Stimulated activated naive CD8-positive, alpha-beta T cell treated with anti-CD3 and anti-CD28 coated beads, Interleukin-15, amount 100 ng/mL, for 72 hours (primary cell): ENCODE measurements at places on chromosomes 7 and 10.

DNA sequence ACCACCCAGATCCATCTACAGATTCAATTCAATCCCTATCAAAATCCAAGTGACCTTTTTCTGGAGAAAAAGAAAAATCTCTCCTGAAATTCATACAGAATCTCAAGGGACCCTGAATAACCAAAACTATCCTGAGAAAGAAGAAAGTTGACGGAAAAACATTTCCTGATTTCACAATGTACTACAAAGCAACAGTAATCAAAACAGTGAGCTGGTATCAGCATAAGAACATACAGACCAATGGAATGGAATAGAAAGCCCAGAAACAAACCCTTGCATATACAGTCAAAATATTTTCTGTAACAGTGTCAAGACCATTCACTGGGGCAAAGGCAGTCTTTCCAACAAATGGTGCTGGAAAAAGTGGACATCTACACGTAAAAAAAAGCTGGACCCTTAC, 89.9 kb downstream of the JMJD1C start:
- DNase-seq, result no peak

- DNase-seq, result no peak
Measured at GRCh38 chr10:16776896-16777295, 40.3 kb downstream of the RSU1 start.

- no peak for DNase-seq
Measured at GRCh38 chr10:33674986-33675599, 340.6 kb upstream of the NRP1 start.

DNA sequence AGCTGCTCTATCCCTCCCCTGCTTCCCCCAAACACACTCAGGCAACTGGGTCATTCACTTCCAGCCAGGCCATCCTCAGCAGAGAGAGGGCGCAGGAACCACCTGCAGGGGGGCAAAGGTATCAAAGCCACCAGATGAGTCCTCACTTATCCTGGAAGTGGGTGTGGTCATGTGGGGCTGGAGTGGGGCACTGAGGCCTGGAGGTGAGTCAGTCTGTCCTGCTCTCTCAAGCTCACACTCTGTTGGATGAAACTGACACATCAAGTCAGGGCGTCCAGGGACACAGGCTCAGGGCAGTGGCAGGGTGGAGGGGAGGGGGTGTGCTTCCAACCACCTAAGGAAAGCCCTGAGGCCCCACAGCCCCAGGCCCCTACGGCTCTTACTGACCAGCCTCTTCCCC, 8.0 kb upstream of the ELFN1 start:
- no peak for DNase-seq

DNA sequence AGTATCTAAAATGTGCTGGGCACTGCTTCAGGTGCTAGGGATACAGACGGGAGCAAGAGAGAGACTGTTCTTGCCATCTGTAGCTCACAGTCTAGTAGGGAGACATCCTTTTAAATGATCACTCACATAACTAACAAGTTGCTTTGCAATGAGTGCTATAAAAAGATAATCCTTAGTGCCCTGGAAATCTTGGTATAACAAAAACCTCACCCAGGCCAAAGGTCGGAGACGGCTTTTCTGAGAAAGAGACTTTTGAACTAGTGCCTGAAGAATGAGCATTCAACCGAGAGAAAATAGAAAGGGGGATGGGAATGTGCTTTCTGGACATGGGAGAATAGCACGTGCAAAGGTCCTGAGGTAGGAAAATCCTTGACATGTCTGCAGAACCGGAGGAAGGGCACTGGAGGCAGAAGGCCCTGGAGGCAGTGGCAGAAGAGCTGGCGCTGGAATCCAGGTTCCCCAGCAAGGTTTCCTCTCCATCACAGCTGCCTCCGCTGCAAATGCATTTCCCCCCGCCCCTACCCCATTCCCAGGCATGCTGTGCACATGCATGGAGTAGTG, 89.4 kb downstream of the COL13A1 start:
- DNase-seq, result no peak

- no peak for DNase-seq
Measured at GRCh38 chr10:131848741-131849590, 51.8 kb upstream of the PPP2R2D start.

GRCh38 chr7:100017300-100017699, 1.9 kb downstream of the ZKSCAN1 start:
- no peak for DNase-seq

DNA sequence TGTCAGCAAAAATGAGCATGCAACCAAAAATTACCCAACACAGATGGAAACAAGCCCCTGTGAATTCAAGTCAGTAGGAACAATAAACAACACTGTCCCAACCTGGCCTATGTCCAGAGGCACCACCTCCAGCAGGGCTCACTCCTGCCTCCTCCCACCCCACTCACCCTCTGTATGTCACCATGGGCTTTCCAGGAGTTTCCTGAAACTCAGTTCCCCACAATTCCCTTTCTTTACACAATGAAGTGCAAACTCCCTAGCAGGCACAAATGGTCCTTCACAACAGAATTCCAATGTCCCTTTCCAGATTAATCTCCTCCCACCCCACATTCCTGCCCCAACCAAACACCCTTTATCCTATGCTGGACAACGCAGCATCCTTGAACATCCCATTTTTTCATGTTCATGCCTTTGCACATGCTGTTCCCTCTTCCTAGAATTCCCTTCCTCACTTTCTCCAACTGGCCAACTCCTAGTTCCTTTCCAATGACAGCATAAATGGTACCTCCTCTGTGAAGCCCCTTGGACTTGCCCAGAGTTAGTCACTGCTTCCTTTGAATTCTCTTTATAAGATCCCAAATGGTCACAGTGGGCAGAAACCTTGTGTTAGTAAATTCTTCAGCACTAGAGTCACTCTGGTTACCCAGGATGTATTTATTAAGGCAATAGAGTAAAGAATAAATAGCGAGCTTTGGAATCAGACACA, 157.5 kb downstream of the SLIT1 start:
- no peak for DNase-seq

- DNase-seq, result no peak
Measured at GRCh38 chr10:43162604-43163003, 24.4 kb downstream of the CSGALNACT2 start.

DNA sequence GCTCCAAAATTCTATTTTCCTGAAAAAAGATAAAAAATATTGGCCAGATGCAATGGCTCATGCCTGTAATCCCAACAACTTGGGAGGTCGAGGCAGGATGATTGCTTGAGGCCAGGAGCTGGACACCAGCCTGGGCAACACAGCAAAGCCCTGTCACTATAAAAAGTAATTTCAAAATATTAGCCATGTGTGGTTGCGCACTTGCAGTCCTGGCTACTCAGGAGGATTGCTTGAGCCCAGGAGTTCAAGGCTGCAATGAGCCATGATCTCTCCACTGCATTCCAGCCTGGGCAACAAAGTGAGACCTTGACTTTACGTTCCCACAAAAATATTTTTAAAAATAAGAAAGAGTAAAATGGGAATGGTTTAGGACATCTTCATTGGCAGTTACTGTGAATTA, 104.1 kb upstream of the AFAP1L2 start:
- DNase-seq, result no peak

GRCh38 chr7:81908220-81908619, 138.4 kb upstream of the HGF start:
- DNase-seq, result no peak

DNA sequence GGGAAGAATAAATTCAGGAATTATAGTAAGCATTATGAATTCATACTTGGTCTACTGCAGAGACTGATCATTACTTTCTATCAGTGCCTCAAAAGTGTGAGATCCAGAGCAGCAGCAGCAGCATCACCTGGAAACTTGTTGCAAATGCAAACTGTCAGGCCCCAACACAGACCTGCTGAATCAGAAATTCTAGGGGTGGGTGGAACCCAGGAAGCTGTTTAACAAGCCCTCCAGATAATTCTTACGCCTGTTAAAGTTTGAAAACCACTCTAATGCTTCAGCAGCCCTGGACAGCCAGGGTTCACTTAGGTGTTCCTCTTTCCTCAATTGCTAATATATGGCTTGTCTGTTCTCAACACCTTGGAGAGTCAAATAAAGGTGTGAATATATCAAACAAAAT, 19.5 kb downstream of the CACUL1 start:
- DNase-seq, result no peak

DNA sequence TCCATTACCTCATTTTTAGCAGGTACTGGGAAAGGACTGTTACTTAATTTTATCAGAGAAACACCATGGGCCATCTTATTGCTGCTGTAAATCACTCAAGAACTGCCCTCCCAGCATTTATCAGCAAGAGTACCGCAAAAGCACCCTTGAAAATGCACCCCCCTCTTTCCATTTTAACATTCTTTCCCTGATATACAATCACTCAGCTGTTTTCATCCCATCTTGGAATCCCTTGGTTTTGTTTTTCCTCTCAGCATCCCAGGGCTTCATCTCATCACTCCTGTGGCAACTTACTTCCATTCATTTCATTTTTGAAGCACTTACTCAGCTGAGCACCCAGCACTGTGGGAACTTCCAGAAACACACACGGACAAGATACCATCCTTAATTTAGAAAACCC, 36.5 kb downstream of the RAPGEF5 start:
- no peak for DNase-seq

- no peak for DNase-seq
Measured at GRCh38 chr7:25359471-25360059, 131.3 kb upstream of the NPVF start.

GRCh38 chr7:132075515-132075914, 500.8 kb downstream of the PLXNA4 start:
- no peak for DNase-seq

DNA sequence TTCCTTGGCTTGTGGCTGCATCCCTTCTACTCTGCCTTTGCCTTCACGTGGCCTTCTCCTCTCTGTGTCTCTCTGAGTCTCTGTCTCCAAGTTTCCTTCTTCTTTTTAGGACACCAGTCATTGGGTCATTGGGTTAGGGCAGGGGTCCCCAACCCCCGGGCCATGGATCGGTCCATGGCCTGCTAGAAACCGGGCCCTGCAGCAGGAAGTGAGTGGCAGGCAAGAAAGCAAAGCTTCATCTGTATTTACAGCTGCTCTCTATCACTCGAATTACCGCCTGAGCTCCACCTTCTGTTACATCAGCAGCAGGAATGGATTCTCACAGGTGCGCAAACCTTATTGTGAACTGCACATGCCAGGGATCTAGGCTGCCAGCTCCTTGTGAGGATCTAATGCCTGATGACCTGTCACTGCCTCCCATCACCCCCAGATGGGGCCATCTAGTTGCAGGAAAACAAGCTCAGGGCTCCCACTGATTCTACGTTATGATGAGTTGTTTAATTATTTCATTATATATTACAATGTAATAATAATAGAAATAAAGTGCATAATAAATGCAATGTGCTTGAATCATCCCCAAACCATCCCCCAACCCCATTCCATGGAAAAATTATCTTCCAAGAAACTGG, 47.9 kb upstream of the DOCK1 start:
- no peak for DNase-seq

- DNase-seq, result no peak
Measured at GRCh38 chr10:21334891-21335696, 190.4 kb downstream of the SKIDA1 start.

- peak; percentile 15 for DNase-seq
Measured at GRCh38 chr10:122163174-122164022, 107.7 kb upstream of the BTBD16 start.

- no peak for DNase-seq
Measured at GRCh38 chr10:114384181-114384580, 20.1 kb downstream of the AFAP1L2 start.

- DNase-seq, result no peak
Measured at GRCh38 chr7:131562941-131563340, 6.5 kb upstream of the PODXL start.

DNA sequence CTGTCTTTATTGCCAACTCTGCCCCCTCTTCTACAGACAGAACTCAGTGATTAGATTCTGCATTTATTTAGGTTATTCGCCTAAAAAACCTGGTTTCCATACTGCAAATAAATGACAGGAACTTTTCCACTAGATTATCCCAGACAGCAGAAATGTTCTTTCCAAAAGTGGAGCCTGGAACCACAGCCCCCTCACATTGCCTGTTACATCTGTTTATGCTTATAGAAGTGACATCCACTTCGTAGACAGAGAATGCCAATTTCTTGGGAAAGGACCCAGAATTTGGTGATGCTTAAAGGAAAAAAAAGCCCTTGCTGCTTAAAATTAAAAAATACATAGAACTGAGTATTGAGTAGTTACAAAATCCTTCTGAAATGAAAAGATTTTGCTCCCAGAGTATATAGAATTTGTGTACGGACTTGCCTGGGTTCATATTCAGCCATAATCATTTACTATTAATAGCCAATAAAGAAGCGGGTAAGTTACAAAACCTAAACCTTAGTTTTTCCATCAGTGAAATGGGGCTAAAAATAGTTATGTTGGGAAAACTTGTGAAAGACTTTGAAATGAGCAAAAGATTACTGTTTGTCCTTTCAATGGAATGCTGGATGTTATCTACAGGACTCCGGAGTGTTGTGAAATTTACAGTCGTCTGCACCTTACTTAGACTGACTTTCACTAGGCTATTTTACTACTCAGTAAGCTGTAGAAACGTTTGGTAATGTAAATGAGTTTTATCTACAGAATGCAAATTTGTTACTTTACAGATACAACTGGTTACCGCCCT, 1.1 kb upstream of the PPP1R9A start:
- DNase-seq, result no peak

GRCh38 chr10:110498087-110498981, 627 bp downstream of the DUSP5 start:
- DNase-seq, result peak; percentile 74

DNA sequence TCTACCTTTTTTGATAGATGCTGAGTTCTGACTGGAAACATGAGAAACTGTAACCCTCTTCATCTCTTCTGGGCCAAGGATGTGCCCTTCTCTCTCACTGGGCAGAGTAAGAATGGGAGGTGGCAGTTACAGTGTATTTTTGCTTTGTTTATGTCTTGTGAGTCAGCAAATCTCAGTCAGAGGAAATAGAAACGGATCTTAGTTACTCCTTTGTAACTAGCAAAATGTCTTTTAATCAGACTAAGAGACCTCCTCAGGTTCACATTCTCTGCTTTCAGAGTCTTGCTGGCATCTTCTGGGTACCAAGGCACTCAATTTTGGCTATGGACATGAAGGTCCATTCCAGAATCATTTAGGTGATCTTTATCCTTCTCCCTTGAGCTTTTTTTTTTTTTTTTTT, 70.9 kb downstream of the HHEX start:
- no peak for DNase-seq

- DNase-seq, result no peak
Measured at GRCh38 chr10:69861251-69862240, 59.8 kb downstream of the COL13A1 start.

DNA sequence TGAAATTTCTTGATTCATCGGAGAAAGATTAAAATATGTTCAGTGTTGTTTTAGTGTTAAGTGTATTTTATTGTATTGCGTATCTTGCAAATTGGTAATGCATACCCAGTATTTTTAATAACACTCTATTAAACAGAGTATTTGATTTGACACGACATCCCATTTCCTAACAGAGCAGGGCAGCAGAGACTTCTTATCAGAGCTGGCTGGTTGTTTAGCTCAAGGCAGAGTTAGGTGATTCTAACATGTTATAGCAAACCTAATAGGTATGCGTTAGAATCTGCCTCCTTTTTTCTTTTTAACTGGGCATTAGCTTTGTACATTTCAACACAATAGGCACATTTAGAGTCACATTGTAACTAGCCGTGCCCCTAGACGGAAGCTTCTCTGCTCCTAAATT, 57.1 kb upstream of the CELF2 start:
- DNase-seq, result no peak
